ENCODE measurements at places on chromosomes 3 and 15.

DNA sequence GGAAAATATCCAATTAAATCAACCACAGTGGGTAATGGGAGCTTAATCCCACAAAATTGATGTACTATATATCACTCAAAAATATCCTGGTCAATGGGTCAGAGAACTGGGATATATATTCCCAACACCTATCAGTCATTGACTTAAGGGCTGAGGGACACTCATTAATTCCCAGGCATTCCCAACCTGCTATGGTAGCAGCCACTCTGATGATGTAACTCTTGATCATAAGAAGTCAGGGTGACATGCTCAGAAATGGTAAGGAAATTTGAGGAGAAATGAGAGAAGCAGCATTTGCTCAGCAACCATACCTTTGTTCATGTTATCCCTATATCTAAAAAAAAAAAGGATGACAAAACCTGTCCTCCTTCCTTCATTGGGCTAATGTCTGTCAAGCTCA is 3.1 kb upstream of the PLOD2 start:
- DNase-seq = no peak

GRCh38 chr15:52080031-52080430 is 32.5 kb downstream of the BCL2L10 start:
- DNase-seq = no peak

DNA sequence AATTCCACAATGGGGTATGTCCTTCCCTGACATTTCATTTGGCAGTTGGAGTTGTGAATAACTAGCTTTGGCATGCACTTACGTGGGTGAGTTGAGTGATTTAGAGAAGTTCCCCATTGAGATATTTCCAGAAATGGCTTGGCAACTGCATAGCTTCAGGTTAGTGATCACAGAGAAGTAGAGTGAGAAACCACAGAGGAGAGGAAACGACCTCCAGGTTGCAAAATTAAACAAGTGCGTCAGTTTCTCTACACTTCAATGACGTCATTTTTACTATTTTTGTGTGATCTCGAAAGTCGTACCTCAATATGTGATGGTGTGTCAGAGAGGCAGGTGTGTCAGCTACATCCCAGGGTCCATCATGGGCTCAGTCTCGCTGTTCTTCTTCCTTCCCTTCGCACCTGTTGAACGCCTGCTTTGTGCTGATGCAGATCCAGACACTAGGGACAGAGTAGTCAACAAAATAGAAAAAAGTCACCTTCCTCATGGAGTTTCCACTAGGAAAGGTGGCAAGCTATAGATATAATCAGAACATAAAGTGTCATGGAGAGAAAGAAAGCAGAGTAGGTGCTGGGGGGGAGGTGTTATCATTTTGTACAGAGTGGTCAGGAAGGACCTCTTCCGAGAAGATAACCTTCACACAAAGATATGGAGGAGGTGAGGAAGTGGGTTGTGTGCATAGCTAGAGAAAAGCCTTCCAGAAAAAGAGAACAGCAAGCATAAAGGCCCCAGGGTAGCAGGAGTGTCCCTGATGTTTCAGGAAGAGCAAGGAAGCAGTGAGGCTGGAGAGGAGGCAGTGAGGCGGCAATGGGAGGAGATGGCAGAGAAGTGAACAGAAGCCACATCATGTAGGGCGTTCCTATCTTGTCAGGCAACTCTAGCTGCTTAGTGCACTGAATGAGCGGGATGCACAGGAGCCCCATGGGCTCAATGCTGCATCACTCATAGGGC is 75.6 kb downstream of the MCTP2 start:
- DNase-seq = no peak

- DNase-seq = no peak
Observed at GRCh38 chr15:76032046-76032445, 19.8 kb upstream of the NRG4 start.

GRCh38 chr3:135491491-135492205 is 473.9 kb upstream of the PPP2R3A start:
- DNase-seq = no peak

GRCh38 chr15:73985101-73985873 is 6.8 kb downstream of the STOML1 start:
- DNase-seq = no peak

- no peak for DNase-seq
Observed at GRCh38 chr15:39776068-39776467, 6.6 kb downstream of the FSIP1 start.

DNA sequence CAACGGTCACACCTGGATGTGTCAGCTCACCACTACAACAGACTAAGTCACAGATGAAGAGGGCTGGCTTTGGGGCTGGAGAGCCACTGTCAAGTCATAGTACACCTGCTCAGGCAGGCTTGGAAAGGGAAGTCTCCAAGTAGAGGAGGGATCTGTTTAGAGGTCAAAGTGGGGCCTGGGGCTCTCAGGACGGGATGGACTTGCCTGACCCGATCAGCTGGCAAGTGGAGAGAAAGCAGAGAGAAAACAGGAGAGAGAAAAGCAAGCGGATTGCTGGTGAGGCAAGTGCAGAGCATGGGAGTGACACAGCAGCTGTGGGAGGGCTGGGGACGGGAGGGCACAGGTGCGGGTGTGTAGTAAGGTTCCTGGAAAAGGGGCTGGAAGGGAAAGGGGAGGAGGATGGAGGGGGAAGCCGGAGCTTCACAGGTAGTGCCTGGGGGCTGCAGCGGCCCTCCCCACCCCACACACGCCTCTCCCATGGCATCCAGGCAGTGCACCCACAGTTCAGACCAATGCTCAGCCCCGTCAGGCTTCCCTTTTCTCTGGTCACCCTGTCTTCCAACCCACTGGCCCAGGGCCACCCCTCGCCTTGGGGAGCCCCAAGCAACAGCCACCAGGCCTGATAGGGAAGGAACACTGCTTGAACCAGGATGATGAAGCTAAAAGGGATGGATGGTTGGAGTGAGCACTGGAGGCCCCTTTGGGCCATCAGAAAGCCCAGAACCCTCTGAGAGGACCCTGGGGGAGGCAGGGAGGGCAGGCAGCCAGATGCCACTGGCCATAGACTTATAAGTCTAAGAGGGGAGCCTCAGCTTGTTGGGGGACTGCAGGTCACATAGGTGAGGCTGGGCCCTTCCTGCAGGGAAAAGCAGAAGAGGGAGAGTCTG is 8.5 kb downstream of the RPS17 start:
- no peak for DNase-seq

DNA sequence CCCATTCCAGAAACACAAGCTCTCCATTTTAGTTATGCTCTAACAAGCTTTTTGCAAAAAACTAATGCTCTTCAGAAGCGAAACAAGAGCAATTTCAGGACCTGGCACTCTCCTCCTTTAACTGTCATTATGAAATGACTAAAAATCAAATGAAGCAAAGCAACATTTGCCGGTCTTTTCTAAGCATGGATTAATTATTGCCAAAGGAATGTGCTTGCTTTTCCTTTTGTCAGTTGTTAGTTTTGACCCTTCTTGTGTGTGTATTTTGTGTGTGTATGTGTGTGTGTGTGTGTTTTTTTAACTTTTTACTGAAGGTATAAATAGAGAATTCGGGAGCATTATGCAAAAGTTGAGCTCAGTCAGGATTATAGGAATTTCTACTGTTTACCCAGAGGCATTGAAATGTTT is 509.1 kb downstream of the TUSC7 start:
- DNase-seq = no peak

- DNase-seq = no peak
Observed at GRCh38 chr3:115549071-115549470, 74.2 kb upstream of the GAP43 start.

GRCh38 chr3:194967151-194968117 is 281.8 kb downstream of the FAM43A start:
- DNase-seq = no peak

GRCh38 chr15:67025719-67026609 is 39.4 kb upstream of the SMAD3 start:
- DNase-seq = no peak

GRCh38 chr3:12427551-12427950 is 56.7 kb upstream of the TSEN2 start:
- DNase-seq = no peak

GRCh38 chr15:31111091-31111647 is 9.6 kb upstream of the TRPM1 start:
- DNase-seq = no peak

GRCh38 chr3:60101621-60102020 is 1051.8 kb upstream of the CFAP20DC start:
- DNase-seq = no peak

GRCh38 chr15:58164926-58165325 is 26.7 kb downstream of the AQP9 start:
- no peak for DNase-seq

GRCh38 chr3:67357610-67358458 is 296.6 kb downstream of the SUCLG2 start:
- DNase-seq = no peak

DNA sequence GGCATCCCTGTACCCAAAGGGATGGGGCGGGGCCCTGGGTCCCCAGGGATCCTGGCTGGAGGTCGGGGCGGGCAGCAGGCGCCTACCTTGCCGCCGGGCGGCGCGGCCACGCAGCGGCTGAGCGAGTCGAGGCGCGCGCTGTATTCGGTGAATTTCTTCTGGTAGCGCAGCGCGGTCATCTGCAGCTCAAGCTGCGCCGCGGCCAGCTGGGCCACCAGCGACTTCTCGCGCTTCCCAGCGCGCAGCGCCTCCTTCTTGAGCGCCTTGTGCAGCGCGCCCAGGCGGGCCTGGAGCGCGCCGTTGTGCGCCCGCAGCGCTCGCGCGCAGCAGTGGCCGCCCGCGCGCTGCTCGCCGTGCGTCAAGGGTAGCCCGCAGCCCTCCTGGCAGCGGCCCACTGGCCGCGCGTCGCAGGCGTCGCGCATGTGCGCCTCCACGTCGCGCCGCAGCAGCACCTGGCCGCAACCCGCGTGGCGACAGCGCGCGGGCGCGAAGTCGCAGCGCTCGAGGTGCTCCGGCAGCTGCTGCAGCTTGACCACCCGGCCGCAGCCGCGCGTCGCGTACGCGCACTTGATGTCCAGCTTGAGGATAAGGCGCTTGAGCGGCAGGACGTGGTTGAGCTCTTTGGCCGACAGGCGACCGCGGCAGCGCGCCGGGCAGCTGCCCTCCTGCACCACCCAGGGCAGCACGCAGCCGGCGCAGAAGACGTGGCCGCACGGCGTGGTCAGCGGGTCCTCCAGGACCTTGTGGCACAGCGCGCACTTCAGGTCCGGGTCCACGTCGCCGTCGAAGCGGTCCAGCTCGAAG is 522 bp downstream of the PDZRN3 start:
- DNase-seq = no peak

GRCh38 chr3:37074178-37074577 is 80.9 kb downstream of the MLH1 start:
- no peak for DNase-seq

GRCh38 chr15:47212222-47213010 is 504.9 kb upstream of the SEMA6D start:
- DNase-seq = no peak
